ENCODE measurements at places on chromosomes 6 and 20. TPM values are rescaled to one million over a fixed set of nuclear protein-coding genes. Genes with fewer than 3 reads are reported as not detected.

DNA sequence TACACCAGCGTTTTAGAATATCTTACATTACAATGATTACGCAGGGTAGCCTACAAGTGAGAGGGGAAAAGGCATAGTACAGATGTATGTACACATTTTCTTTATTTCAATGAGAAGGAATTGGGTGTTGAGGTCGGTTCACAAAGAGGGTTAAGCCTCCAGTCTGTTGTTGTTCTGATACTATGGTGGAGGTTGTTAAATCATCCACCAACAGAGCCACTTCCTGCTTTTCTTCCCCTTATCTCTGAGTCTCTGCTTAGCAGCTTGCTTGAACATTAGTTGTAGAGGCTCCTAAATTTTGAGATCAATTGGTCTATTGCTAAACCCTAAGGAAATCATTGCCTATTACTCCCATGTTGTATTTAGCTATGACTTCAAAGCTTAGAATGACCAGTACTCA lies 7.3 kb downstream of the RGS17 start:
- DNase-seq: no peak

DNA sequence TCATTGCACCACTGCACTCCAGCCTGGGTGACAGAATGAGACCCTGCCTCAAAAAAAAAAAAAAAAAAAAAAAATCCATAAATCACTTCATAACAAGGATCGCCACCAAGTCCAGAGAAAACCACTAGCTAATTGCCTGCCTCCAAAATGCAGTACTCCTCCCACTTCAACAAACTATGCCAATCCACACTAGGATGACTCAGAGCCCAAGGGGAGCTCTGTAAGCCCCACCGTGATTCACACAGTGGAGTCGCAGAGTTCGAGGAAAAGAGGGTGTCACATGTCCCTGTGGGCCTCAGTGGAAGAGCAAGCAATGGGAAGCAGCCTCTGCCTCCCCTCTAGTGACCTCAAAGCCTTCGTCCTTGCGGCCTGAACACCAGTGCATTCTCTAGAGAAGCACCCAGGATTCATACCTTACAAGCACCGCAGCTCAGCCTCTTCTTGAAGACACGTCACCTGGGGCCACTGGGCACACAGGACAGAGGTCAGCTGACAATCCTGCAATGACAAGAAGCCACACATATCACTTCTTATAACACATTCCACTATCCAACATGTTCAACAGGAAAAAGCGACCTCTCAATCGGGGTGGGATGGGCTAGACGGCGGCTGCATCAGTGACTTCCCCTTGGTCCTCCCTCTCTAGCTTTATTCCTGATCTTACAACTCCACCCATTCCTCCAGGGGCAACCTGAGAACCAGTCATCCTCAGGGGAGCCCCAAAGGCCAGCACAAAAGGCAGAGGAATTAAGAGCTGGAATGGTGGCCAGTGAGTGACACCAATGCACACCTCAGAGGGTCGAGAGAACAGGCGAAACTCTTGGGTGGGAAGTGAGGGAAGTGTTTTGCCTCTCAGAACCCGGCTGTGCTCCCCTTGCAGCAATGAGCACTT lies 8.9 kb downstream of the SNHG17 start:
- DNase-seq: peak; percentile 88

- no peak for DNase-seq
Observed at GRCh38 chr20:34943808-34944567, 11.6 kb downstream of the GSS start.

GRCh38 chr20:2118783-2119182 lies 17.2 kb downstream of the STK35 start:
- DNase-seq: no peak

DNA sequence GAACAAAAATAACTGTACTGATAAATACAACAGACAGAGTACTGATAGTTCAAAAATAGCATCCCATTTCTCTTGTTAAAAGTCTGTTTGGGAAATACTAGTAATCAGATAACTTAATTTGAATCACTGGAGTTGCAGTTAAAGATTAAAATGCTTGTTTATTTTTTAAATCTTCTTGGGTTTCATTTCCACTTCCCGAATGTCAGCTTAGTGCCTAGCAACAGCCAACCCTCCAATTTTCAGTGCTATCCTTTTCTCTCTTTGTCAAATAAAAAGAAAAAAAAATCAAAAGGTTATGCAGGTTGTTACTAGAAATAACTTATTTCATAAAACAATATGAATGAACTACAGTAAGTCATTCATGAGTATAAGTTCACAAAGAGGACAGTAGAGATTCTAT lies 257.7 kb upstream of the STXBP5 start:
- DNase-seq: no peak

GRCh38 chr6:11918739-11919605 lies 93.1 kb upstream of the HIVEP1 start:
- peak; percentile 19 for DNase-seq

DNA sequence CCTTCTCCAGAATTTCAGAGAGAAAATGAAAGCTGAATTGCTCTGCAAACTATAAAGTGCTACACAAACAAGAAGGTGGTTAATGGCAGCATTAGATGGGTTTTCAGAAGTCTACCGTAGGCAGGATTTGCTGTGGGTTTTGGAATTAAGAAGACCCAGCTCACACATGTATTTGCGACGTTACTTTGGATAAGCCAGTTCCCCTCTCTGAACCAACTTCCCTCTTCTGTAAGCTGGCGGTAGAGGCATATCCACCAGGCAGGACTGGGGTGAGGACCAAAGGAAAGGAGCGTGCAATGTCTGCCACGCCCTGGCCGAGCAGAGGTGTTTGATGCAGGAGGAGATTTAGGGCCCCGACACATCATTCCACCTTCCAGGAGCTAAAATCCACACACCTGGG lies 6.9 kb downstream of the RSPO4 start:
- DNase-seq: no peak

VSTM2L gene
- total RNA-seq: 0.32 TPM

Measured in fibroblast of villous mesenchyme (primary cell).